Tibial nerve (tissue), 4 donors: ENCODE measurements at places on chromosomes 6 and 20. TPM values are rescaled to one million over a fixed set of nuclear protein-coding genes. Genes with fewer than 3 reads are reported as not detected.

Gene TSBP1
- total RNA-seq, result not detected

Gene YWHAB
- 97.9 TPM for total RNA-seq

Gene TMEM242
- 4.9 TPM for total RNA-seq

Gene FRMD1
- total RNA-seq, result 14.4 TPM

Gene ADGRB3
- 9.0 TPM for total RNA-seq

Gene NRSN1
- total RNA-seq, result not detected

Gene APCDD1L
- 0.21 TPM for total RNA-seq

Gene ARHGAP18
- total RNA-seq, result 9.6 TPM

Gene FAM162B
- 16.4 TPM for total RNA-seq

Gene RNF144B
- 14.0 TPM for total RNA-seq

Gene FOXA2
- not detected for total RNA-seq

Gene SPACA1
- not detected for total RNA-seq

Gene MICA
- 24.7 TPM for total RNA-seq

Gene RBM39
- 415 TPM for total RNA-seq

Gene KIF13A
- total RNA-seq, result 31.8 TPM

Gene NFATC2
- 7.8 TPM for total RNA-seq

Gene CFB
- total RNA-seq, result 66.5 TPM

Gene OPN5
- total RNA-seq, result not detected

Gene CST5
- total RNA-seq, result not detected

Gene CRISP2
- total RNA-seq, result not detected

Gene TRERF1
- 4.2 TPM for total RNA-seq

Gene PACRG
- total RNA-seq, result 1.5 TPM

Gene ANGPT4
- total RNA-seq, result 4.7 TPM

Gene PNPLA1
- total RNA-seq, result not detected

Gene PNLDC1
- total RNA-seq, result 1.1 TPM

Gene TTLL9
- 2.8 TPM for total RNA-seq

Gene GRM1
- 0.30 TPM for total RNA-seq

Gene HNF4A
- total RNA-seq, result not detected

Gene FOXS1
- total RNA-seq, result 11.8 TPM

Gene MUC22
- total RNA-seq, result not detected

Gene FRS3
- 11.4 TPM for total RNA-seq

Gene CLPSL1
- not detected for total RNA-seq

Gene RPN2
- 104 TPM for total RNA-seq

Gene HTR1E
- total RNA-seq, result not detected

Gene ARFGEF3
- 5.0 TPM for total RNA-seq
